ENCODE measurements at places on chromosomes 6 and 20.

GRCh38 chr6:109002051-109002697 is 92.5 kb downstream of the SESN1 start:
- no peak for DNase-seq

DNA sequence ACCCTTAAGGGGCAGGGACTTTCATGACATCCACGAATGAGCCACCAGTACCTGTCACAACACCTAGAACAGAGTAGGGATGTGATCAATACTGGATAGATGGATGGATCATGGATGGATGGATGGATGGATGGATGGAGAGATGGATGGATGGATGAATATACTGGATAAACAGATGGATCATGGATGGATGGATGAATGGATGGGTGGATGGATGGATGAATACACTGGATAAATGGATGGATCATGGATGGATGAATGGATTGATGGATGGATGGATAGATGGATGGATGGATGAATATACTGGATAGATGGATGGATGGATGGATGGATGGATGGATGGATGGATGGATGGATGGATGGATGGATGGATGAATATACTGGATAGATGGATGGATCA is 73.0 kb downstream of the PKHD1 start:
- no peak for DNase-seq

GRCh38 chr6:168273441-168274036 is 46.0 kb downstream of the DACT2 start:
- DNase-seq, result no peak

DNA sequence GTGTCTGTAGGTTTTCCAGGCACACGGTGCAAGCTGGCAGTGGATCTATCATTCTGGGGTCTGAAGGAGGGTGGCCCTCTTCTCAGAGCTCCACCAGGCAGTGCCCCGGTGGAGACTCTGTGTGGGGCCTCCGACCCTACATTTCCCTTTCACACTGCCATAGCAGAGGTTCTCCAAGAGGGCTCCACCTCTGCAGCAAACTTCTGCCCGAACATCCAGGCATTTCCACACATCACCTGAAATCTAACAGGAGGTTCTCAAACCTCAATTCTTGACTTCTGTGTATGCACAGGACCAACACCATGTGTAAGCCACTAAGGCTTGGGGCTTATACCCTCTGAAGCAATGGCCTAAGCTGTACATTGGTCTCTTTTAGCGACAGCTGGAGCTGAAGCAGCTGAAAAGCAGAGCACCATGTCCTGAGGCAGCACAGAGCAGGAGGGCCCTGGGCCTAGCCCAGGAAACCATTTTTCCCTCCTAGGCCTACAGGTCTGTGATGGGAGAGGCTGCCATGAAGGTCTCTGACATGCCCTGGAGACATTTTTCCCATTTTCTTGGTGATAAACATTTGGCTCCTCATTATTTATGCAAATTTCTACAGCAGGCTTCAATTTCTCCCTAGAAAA is 253.3 kb downstream of the ERMARD start:
- DNase-seq, result no peak

DNA sequence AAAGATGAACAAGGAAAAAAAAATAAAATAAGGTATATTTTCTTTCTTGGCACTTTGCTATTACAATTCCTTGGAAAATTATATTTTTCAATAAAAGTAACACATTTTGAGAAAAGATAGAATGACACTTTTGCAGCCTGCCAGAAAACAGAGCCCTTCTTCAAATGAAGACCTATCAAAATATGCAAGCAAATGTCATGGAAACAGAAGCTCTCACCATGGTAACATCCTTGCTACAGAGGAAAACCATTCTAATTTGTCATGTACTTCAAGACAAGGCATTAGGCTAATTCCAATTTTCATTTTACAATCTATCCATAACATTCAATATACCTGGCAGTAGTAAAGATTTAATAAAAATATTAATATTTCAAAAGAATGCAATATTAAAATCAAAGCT is 177.9 kb downstream of the RNGTT start:
- no peak for DNase-seq

GRCh38 chr6:43516367-43516696 is 394 bp downstream of the YIPF3 start:
- DNase-seq, result no peak

DNA sequence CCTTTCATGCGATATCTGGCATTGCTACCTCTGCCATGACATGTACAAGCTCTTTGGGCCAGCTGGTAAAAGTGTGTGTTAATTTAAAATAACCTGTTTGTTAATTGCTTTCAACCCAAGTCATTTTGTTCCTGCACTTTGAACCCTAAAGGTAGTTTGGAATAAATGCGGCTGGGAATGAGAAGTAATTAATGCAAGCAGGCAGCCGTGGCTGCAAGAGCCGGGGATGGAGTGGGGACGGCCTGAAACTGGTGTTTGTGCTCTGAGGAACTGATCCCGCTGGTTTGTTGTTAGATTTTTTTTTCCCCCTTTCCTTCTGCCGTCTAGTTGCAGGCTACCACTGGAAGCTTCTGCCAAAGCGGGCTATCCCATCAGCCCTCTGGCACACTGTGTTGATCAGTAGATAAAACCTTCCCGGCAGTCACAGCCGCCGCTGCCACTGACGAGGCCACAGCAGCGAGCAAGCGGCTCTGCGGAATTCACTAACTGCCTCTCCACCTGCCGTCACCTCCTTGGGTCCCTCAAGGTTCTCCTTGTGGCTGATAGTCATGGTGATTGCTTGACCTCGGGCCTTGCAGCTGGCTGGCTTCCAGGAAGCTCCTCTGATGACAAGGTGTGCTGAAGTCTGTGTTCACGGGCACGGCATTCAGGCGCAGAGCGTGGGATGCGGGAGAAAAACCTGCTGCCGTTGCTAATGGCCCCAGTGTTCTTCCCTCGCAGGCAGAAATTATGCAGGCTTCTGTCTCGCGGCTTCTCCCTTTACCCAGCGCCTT is 315.9 kb downstream of the TFAP2A start:
- no peak for DNase-seq

DNA sequence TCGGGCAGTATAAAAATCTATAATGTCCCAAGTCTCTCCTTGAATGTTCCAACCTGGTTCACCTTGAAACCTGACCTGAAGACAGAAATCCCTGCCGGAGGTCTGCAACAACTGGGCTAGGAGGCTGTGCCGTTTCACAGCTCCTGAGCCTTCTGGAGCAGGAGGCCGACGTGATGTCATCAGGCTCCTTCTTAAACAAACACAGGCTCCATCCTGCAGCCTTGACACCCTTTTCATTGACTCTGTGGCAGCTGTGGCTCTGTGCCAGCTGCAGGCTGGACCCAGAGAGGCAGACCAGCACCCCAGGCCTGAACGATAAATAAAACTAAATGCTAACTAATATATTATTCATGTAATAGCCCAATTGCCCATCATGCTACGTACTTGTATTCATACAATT is 483.9 kb downstream of the CD83 start:
- DNase-seq, result no peak

DNA sequence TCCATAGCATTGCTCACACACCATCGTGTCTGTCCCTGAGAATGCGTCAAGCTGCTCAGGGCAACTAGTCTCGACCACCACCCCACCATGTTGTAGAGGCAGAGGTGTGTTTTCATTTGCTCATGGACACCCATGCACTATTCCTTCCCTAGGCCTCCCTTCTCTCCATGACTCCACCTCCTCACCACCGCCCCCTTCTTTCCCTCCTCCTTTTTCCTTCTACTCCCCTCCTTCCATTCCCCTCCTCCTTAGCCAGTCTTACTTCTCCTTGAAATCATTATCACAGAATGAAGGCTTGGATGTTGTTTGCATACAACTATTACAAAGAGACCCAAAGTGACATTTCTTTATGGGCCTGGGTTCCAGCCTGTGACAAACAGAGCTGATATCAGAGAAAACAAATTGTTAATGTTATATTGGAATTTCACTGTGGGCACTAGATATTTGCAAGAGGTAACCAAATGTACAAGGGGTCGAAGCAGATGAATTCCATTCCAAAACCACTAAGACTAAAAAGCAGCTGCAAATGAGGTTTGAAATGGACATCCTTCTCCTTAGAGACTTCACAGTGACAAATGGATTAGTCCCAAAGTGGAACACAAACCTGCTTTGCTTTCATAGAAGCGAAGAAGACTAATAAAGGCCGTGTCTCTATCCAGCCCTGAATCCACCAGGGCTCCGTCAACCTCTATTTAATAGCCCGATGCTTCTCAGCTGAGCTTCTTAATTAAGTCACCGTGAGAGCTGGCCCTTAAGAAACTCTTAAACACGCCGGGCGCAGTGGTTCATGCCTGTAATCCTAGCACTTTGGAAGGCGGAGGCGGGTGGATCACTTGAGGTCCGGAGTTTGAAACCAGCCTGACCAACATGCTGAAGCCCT is 275.8 kb upstream of the SULF2 start:
- DNase-seq, result no peak

Data from GM19239 (cell line).